ENCODE measurements at places on chromosomes 6 and 20.
A peak's percentile ranks its signal among the peaks of the same experiment; 100 is the strongest.

DNA sequence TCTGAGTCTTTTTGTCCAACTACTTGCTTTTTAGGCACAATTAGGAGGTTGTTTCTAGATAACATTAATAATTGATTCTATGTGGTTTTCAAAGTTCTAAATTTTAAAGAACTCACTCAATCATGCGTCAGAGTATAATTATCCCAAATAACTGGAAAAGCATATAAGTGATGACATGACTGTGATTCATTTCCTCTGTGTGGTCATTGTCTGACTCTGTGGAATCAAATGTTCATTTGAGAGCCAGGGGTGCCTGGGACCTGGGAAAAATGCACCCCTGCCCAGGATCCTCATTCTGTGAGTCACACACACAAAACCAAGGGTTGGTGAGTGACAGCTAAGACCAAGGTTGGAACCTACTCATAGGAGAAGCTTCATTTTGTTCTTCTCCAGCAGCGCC, 127.1 kb upstream of the MLIP start:
- peak; percentile 42 for DNase-seq

DNA sequence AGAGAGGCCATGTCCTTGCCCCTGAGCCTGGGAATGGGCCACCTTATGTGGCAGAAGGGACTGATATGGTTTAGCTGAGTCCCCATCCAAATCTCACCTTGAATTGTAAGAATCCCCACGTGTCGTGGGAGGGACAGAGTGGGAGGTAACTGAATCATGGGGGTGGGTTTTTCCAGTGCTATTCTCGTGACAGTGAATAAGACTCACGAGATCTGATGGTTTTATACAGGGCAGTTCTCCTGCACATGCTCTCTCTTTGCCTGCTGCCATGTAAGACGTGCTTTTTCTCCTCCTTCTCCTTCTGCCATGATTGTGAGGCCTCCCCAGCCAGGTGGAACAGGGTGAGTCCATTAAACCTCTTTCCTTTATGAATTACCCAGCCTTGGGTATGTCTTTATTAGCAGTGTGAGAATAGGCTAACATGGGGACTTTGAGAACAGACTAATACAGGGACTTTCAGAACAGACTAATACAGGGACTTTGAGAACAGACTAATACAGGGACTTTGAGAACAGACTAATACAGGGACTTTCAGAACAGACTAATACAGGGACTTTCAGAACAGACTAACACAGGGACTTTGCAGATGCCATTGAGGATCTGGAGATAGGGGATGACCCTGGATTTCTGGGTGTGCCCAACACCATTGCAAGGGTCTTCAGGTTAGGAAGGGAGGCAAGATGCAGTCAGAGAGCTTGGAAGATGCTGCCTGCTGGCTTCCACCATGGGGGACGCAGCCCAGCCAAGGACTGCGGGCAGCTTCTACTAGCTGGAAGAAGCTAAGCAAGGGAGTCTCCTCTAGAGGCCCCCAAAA, 86.9 kb downstream of the RAMACL start:
- DNase-seq = no peak

DNA sequence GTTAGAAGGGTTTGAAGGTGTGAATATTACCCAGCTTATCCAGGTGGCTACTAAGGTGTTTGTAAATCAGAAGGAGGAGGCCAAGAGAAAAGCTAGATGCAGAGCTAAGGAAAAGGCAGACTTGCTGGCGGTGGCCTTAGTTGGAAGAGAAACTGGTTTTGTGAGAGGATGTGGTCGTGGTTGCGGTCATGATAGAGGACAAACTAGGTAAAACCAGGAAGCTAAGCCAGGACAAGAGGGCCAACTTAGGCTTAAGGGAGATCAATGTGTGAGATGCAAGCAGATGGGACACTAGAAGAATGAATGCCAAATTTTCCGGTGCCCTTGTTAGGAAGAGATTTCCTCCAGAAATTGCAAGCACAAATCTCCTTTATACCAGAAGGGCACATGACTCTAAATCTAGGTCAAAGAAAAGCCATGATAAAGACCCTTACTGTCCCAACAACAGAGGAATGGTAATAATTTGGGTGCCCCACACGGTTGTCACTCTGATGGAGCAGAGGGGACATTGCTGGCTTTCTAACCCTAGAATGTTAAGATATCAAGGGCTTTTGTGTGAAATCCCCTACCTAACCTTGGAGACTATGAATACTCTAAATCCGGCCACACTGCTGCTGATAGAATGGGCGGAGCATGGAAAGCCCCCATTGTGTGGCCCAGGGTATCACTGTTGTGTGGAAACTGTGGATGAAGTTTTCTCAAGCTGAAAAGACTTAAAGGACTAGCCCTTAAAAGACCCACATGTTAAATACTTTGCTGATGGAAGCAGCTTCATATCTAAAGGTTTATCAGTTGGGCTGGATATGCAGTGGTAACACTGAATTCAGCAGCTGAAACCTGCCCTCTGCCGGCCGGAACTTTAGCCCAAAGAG, 7.8 kb downstream of the IL22RA2 start:
- DNase-seq = no peak

DNA sequence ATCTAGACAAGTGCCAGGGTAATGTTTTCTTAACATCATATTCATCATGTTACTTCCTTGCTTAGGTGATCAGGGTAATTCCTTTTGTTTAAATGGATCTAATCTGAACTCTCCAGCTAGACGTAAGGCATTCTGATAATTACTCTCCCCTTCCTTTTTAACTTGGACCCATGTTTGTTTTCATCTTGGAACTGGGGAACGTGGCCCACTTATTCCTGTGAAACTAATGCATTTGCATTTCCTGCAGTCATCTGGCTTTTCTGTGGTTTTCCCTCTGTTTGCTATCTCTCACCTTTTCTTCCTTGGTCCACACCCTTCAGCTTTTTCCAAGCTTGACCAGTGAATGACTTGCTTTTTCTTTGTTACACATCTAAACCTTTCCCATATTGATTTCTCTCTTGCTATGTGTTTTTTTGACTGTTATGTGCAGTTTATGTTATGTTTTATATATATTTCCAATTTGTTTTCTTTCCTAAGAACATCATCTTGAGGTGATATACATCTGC, 33.3 kb downstream of the SLX4IP start:
- no peak for DNase-seq

GRCh38 chr20:38728911-38729642, 4.8 kb downstream of the SLC32A1 start:
- DNase-seq = no peak

DNA sequence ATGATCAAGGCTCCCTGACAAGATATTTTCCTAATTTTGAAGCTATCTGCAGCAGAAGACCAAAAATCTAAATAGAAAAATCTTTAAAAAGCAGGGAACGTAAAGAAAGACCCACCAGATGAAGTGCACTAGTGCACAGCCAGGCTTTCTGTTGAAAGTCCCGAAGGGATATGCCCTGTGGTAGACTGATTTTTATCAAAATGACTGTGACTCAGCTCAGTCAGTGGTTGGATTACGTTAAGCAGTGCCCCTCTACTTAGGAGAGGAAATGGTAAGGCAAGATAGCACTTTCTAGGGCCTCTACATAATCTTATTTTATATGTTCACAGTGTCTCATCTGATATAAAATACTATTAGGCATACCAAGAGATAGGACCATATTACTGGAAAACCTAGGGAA, 123.4 kb upstream of the RAB32 start:
- no peak for DNase-seq

GRCh38 chr6:5095236-5095635, 10.1 kb downstream of the PPP1R3G start:
- no peak for DNase-seq

DNA sequence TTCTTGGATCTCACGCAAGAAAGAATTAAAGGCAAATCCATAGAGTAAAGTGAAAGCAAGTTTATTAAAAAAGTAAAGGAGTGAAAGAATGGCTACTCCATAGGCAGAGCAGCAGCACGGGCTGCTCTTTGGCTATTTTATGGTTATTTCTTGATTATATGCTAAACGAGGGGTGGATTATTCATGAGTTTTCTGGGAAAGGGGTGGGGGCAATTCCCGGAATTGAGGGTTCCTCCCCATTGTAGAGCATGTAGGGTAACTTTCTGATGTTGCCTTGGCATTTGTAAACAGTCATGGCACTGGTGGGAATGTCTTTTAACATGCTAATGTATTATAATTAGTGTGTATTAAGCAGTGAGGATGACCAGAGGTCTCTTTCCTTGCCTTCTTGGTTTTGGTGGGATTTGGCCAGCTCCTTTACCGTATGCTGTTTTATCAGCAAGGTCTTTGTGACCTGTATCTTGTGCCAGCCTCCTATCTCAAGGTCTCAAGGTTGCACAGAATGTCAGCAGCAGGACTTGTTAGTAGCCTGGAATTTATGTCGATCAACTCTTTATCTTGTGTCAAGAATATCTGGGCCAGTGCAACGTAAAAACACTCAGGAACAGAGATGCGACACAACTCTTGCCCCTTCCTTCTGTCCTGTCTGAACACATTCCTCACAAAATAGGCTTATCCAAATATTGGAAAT, 931.4 kb downstream of the QKI start:
- DNase-seq = no peak

DNA sequence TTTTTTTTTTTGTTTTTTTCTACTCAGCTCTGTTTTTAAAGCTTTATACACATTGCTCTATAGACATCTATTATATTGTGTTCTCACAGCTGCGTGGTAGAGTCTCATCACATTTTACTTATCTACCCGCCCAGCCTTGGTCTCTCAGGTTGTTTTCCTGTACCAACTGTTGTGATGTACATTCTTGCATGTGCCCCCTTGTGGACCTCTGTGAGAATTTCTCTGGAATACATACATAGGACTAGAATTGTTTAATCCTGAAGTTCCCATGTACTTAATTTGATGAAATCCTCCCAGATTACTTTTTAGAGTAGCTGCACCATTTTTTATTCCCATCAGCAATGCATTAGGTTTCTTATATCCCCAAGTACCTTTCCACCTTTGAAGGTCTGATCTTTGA, 40.4 kb upstream of the TINAG start:
- peak; percentile 7 for DNase-seq

DNA sequence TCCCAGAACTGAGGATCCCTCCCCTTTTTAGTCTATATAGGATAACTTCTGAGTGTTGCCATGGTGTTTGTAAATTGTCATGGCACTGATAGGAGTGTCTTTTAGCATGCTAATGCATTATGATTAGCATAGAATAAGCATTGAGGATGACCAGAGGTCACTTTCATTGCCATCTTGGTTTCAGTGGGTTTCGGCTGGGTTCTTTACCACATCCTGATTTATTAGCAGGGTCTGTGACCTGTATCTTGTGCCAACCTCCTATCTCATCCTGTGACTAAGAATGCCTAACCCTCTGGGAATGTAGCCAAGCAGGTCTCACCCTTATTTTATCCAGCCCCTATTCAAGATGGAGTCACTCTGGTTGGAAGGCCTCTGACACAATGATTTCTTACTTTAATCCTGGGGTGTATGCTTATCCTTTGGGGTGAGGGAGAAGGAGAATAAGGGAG, 19.6 kb downstream of the WFDC2 start:
- no peak for DNase-seq

DNA sequence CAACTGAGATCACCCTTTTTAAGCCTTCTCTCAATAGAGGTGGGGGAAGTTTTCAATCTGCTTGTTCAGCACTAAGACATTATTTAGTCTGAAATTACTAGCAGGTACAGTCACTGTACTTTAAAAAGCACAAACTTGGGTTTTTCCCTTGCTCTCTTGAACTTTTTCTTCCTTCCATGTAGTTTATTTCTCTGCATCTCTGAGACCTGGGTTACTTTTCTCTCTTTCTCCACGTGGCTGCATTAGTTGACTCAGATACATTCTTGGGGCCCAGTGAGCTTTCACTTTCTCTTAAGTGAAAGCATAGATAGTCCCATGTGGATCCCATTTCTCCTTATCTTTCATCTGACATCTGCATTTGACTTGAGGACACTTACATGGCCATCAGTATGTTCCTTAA, 433.9 kb upstream of the MAP3K7 start:
- DNase-seq = no peak

GRCh38 chr6:101454106-101454676, 60.7 kb downstream of the GRIK2 start:
- DNase-seq = no peak

- peak; percentile 22 for DNase-seq
Observed at GRCh38 chr20:13348311-13349234, 127.5 kb downstream of the ISM1 start.

GRCh38 chr6:31321820-31322219, 35.2 kb downstream of the HLA-B start:
- DNase-seq = no peak

- DNase-seq = no peak
Observed at GRCh38 chr6:158770533-158771330, 48.4 kb downstream of the EZR start.

DNA sequence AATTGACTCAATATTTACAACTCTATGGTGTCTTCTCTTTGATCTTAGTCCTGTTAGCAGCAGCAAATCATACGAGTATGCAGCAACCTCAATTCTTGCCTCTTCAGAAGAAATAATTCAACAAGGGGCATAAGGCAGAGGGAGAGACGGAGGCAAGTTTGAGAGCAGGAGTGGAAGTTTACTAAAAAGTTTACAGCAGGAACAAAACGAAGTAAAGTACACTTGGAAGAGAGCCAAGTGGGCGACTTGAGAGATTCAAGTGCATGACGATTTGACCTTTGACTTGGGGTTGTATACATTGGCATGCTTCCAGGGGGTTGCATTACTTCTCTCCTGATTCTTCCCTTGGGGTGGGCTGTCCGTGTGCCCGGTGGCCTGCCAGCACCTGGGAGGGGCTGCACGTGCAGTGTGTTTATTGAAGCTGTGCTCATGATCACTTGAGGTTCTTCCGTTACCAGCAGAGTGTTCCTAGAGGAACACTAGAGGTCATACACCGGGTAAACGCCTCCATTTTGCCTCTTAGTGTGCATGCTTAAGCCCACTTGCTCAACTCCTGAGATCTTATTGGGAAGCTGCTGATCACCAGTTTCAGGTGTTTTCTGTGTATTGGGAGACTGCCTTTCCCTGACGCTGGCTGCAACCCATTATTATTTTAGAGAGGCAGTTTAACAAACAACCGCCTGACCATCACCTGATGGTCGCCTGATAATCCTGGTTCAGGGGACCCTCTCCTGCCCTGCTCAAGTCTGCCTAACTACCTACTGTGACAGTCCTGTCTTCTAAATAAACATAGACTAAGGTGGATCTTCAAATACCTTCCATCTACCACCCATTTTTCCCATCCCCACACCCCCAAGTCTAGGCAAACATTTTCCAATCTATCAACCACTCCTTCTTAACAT, 172.4 kb upstream of the MYLIP start:
- no peak for DNase-seq

Measured in AG08396 (cell line).